ENCODE measurements at places on chromosomes 12 and 14. TPM values are rescaled to one million over a fixed set of nuclear protein-coding genes. Genes with fewer than 3 reads are reported as not detected.

DNA sequence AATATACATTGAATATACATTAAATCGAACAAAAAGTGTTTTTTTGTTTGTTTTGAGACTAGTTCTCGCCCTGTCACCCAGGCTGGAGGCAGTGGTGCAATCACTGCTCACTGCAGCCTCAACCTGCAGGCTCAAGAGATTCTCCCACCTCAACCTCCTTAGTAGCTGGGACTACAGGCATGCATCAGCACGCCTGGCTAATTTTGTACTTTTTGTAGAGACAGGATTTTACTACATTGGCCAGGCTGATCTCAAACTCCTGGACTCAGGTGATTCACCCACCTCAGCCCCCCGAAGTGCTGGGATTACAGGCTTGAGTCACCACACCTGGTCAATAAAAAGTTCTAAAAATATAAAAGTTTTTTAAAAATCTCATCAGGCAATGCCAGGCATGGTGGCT lies 10.2 kb upstream of the RNF212B start:
- H3K27me3 ChIP-seq: no peaks in the 10 kb centered on the region
- DNase-seq: no peak
- H3K4me3 ChIP-seq: no peak overlapping the region
- no peak overlapping the region for H3K27ac ChIP-seq
- no peaks in the 10 kb centered on the region for H3K4me1 ChIP-seq

- H3K27me3 ChIP-seq: no peaks in the 10 kb centered on the region
- no peak overlapping the region for H3K4me3 ChIP-seq
- peak; percentile 4 for DNase-seq
- no peak overlapping the region for H3K27ac ChIP-seq
- no peaks in the 10 kb centered on the region for H3K36me3 ChIP-seq
- H3K4me1 ChIP-seq: no peaks in the 10 kb centered on the region
These were observed 389.8 kb downstream of the ETNK1 start for GRCh38 chr12:23014749-23015148.

- peaks cover 27% of the 10 kb centered on the region for H3K36me3 ChIP-seq
- H3K27ac ChIP-seq: no peak overlapping the region
- H3K27me3 ChIP-seq: no peaks in the 10 kb centered on the region
- DNase-seq: peak; percentile 49
These were observed 3.6 kb downstream of the ZNF839 start for GRCh38 chr14:102323102-102323501.

GRCh38 chr14:94111276-94112095 lies 950 bp downstream of the IFI27 start:
- H3K36me3 ChIP-seq: no peaks in the 10 kb centered on the region
- no peaks in the 10 kb centered on the region for H3K27me3 ChIP-seq
- peaks cover 26% of the 10 kb centered on the region for H3K4me1 ChIP-seq
- peak overlapping the region; percentile 83 for H3K27ac ChIP-seq
- DNase-seq: no peak

- DNase-seq: peak; percentile 61
- H3K4me1 ChIP-seq: no peaks in the 10 kb centered on the region
- H3K4me3 ChIP-seq: no peak overlapping the region
- H3K27me3 ChIP-seq: no peaks in the 10 kb centered on the region
- no peaks in the 10 kb centered on the region for H3K36me3 ChIP-seq
These were observed 103.8 kb downstream of the OSBPL8 start for GRCh38 chr12:76455582-76456345.

- no peak for DNase-seq
- no peaks in the 10 kb centered on the region for H3K36me3 ChIP-seq
- no peak overlapping the region for H3K4me3 ChIP-seq
- no peak overlapping the region for H3K27ac ChIP-seq
These were observed 108.9 kb downstream of the DACT1 start for GRCh38 chr14:58746701-58747100.

CFAP54 gene
- 0.35 TPM for total RNA-seq

TAC3 gene
- 0.09 TPM for total RNA-seq

RNASE2 gene
- total RNA-seq: 0.13 TPM

CD163 gene
- total RNA-seq: 6.9 TPM

KRT7 gene
- total RNA-seq: 0.31 TPM

OVCH1 gene
- 0.35 TPM for total RNA-seq

All from muscle of leg (tissue), 16 donors.